ENCODE measurements at places on chromosomes 2 and 18.

DNA sequence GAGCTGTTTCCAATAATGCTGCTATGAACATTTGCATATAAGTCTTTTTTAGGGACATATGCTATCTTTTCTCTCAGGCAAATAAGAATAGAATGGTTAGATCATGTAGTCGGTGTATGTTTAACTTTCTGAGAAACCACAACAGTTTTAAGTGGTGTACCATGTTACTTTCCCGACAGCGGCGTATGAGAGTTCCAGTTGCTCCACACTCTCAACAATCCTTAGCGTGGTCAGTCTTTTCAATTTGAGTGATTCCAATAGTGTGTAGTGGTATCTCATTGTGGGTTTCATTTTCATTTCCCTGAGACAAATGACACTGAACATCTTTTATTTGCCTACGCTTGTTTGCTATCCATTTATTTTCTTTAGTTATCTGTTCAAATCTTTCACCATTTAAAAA, 149.5 kb downstream of the ACOXL start:
- no peak for DNase-seq

DNA sequence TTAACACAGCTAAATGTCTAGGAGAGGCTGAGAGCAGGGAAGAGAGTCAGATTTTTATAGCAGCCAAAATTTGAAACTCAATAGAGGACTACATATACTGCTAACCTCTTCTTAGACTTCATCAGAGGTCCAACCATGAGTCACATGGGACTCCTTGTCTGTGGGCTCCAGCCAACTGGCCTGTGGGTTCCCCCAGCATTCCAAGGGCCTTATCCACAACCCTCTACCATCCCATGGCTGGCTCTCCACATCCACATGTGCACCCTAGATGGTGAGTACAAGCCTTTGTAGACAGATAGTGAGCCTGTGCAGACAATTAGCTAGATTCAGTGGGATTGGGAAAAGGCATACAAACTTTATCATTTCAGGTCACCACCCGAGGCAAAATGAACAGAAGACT, 901.9 kb upstream of the ZEB2 start:
- no peak for DNase-seq

DNA sequence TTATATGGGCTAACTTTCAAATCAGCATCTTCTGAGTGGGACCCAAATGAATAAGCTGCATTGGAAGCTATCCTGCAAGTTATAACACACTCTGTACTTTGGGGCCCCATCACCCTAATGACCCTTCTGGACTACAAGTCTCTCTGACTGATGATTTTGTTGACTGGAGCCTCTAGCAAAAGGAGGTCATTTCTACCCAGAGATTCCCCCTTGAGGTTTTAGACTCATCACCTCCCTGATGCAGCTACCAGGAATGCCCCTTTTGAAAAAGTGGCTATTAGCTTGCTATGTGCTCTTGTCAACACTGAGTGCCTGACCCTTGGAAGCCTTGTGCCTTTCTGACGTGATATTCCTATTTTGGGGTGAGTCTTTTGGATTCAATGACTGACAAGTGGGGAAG, 54.5 kb upstream of the NEMP2 start:
- no peak for DNase-seq

GRCh38 chr2:235966396-235966795, 201.8 kb downstream of the GBX2 start:
- no peak for DNase-seq

- no peak for DNase-seq
Observed at GRCh38 chr2:170733798-170734600, 18.9 kb downstream of the SP5 start.

GRCh38 chr18:49704334-49704733, 109.0 kb downstream of the ACAA2 start:
- DNase-seq, result no peak

- DNase-seq, result peak; percentile 47
Observed at GRCh38 chr2:198127627-198128026, 323.2 kb downstream of the PLCL1 start.

DNA sequence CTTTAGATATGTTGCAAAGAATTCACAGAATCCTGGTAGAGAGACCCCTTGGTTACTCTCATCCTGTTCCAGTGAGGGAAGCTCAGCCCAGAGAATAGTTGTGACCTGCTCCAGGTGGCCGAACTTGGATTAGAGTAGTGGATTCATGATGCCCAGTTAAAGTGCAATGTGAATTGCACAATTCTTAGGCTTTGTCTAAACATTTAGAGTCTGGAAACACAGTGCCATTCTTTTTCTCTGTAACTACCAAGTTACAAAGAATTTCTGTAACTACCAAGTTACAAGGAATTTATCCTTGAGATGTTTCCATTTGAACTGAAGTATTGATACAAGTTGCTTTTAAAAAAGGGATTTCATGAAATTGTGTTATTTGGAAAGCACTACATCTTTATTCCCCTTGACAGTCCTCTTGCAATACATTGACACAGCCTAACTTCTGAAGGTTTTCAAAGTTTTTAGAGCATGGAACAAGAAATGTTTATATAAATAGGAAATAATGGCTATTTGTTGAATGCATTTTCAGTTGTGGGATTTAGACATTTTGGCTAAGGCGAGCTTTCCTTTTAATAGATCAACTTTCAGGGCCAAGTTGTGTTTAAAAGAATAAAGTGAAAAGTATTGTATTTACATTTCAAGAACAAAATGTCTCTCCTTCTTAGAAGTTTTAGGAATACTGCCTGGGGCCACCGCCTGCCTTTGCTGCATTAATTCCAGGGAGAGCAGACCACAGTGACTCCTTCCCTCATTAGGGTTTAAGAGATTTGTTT, 315.0 kb downstream of the LPIN1 start:
- no peak for DNase-seq

DNA sequence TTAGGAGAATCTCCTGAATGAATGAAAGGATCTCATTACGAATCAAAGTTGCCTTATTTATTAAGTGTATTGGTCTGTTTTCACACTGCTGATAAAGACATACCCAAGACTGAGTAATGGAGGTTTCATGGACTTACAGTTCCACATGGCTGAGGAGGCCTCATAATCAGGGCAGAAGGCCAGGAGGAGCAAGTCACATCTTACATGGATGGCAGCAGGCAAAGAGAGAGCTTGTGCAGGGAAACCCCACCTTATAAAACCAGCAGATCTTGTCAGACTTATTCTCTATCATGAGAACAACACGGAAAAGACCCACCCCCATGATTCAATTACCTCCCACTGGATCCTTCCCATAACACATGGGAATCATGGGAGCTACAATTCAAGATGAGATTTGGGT, 785.2 kb upstream of the POU3F3 start:
- no peak for DNase-seq

GRCh38 chr2:156333274-156333950, 891 bp upstream of the NR4A2 start:
- DNase-seq, result no peak

DNA sequence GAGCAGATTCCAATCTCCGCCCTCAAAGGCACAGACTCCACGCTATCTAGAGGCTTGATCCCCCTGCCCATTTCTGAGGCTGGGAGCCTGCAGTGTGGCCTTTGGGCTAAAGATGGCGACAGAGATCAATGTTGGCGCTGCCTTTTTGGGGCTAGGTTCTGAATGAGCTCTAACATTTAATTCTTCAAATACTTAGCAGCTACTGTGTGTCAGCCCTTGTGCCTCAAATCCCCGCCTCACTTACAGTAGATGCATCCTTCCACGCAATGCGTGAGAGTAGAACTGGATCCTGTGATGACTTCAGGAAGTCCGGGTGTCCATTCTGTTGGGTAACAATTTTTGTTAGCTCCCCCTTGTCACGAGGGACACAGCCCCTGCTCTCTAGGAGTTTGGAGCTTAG, 12.4 kb downstream of the IL1F10 start:
- DNase-seq, result no peak

DNA sequence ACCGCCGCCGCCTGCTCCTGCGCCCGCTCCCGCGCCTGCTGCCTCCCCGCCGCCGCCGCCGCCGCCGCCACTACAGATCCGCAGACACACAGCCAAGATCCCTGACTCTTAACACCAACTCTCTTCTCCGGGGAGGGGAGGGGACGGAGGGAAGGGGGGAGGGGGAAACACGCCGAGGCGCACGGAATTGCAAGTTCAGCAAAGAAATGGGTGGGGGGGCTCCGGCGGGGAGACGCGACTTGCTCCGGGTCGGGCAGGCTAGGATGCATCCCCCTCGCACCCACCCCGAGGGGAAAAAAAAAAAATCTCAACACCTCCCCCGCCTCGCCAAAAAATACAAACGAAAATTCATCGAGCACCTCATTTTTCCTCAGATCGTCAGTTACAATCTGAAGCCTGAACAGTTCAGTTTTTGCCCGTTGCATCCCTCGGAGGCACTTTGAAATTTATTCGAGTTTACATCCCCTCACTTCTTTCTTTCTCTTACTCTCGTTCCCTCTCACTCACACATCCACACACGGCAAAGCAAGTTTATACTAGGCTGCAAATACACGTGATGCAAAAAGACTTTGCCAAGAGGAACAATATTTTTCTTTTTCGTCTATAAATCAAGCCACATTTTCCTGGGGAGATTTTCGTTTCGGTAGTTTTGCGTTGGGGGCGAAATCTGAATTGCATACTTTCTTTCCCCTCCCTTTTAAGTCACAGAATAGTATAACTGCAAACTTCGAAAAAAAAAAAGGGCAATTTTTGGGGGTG, at the start of gene TCF4:
Gene TCF4, minus strand, starts transcription at position 82 of the 759 bp plus-strand sequence. CDS start 1,076 bp downstream, outside the sequence.
- peak; percentile 50 for DNase-seq

- DNase-seq, result peak; percentile 21
Observed at GRCh38 chr2:224401641-224402342, at the start of gene FAM124B. Gene FAM124B (minus strand): TSS chr2:224402107. CDS start chr2:224401768, 339 bp downstream.

GRCh38 chr2:120148229-120148628, 75.0 kb downstream of the TMEM185B start:
- DNase-seq, result no peak

Measured in body of pancreas (tissue), 4 donors.